ENCODE measurements at places on chromosomes 6 and 20.

- DNase-seq, result no peak
These were observed 93.5 kb downstream of the TMEM170B start for GRCh38 chr6:11631008-11631407.

DNA sequence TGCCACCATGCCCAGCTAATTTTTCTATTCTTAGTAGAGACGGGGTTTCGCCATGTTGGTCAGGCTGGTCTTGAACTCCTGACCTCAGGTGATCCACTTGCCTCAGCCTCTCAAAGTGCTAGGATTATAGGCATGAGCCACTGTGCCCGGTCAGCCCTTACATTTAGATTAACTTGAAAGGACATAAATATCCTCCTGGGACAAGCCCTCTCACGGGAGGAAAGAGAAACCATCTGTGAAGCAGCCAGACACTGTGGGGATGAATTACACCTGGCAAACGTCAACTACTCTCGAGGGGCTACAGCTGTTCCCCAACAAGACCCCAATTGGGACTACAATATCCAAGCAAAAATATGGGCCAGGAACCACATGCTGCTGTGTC lies 32.7 kb upstream of the SAMHD1 start:
- DNase-seq, result no peak

DNA sequence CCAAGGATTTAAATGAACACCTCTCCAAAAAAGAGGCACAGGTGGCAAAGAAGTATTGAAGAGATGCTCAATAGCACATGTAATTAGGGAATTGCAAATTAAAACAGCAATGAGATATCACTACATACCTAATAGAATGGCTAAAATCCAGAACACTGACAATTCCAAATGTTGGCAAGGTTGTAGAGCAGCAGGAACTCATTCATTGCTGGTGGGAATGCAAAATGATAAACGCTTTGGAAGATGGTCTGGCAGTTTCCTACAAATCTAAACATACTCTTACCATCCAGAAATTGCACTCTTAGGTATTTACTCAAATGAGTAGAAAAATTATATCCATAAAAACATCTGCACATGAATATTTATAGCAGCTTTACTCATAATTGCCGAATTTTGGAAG lies 17.0 kb downstream of the CD93 start:
- no peak for DNase-seq

- no peak for DNase-seq
These were observed 73.8 kb downstream of the HUS1B start for GRCh38 chr6:583116-583515.

DNA sequence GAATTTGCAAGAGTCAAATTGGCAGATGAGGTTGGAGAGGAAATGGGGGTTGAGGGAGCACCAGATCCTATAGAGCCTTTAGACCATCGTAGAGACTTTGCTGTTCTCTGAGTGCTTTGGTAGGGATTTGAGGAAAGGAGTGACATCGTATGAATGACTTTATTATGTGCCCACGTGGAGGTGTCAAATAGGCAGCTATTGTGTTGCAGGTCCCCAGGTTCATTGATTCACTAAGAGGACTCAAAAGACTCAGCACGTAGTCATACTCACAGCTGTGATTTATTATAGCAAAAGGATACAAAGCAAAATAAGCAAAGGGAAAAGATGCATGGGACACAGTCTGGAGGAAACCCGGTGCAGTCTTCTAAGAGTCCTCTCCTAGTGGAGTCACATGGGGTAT lies 2.2 kb downstream of the MTRES1 start:
- DNase-seq, result no peak

- no peak for DNase-seq
These were observed 1.9 kb upstream of the ULBP1 start for GRCh38 chr6:149961728-149962425.

DNA sequence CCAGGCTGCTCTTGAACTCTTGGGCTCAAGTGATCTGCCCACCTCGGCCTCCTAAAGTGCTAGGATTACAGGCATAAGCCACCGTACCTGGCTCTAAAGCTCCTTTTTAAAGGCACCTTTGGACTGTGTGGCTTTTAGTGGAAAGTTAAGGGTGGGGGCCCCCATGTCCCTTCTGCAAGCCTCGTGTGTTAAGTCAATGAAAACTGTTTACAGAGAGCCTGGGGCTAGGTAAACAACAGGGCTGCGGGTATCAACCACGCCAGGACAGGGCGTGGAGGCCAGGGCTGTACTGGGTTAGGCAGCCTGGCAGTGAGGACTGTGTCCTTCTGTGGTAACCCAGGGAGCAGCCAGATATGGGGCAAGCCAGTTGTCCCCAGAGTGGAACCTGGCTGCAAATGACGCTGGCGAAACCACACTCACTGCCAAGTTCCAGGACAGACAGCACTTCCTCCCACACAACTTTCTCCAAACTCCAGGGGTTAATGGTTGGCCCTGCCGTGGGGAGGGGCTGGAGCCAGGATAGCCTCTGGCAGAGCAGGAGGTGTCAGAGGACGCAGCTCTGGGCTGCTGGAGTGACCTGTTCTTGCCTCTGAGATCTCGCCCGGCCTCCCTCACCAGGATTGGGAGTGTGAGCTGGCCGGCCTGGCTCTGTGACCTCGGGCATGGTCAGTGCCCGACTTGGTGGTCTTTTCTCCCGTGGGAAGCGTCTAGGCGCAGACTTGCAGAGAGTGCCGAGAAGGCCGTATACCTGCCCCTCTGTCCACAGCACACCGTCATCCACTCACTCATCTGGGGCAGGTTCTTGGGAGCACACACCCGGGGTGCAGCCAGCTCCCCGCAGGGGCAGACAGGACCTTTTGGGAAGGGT lies 3.2 kb downstream of the SLC17A9 start:
- no peak for DNase-seq

DNA sequence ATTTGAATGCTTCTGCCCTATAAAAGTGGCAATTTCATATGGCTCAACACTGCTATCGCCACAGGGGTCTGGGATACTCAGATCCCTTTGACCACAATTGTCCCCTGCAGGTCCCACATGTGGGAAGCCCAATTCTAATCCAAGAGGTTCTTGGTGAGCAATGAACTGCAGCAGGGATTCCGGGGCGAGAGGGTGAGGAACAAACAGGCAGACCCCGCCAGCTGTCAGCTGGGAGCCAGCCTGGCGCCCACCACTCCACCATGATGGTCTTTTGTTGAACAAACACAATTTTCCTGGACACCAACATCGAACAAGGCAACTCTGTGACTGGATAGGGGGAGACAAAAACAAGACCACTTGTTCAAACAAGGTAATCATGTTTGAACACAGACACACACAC lies 80.5 kb downstream of the TMEM242 start:
- no peak for DNase-seq

GRCh38 chr6:82740072-82740471 lies 325.6 kb downstream of the UBE3D start:
- no peak for DNase-seq

GRCh38 chr6:13487122-13488014 lies at the start of gene GFOD1:
GFOD1 (minus strand) TSS chr6:13487600; CDS start chr6:13486890, 710 bp downstream.
- DNase-seq, result peak; percentile 73

- no peak for DNase-seq
These were observed 89.4 kb downstream of the GRM4 start for GRCh38 chr6:34056305-34057108.

DNA sequence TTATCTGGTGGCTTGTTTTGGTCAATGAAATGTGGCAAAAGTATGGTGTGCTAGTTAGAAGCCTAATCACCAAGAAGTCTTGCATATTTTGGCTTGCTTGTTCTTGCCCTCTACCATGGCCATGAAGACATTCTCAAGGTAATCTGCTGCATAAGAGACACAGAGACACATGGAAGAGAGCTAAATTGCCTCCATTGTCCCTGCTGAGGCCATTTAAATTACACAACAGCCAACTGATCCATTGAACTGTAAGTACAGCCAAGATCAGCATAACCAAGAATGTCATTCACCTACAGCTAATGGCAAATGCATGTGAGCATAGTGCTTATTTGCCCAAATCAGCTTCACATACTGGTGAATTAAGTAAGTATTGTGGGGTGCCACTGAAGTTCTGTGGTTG lies 603.8 kb downstream of the FRK start:
- no peak for DNase-seq

GRCh38 chr6:40855168-40855880 lies 183.7 kb downstream of the UNC5CL start:
- DNase-seq, result no peak

DNA sequence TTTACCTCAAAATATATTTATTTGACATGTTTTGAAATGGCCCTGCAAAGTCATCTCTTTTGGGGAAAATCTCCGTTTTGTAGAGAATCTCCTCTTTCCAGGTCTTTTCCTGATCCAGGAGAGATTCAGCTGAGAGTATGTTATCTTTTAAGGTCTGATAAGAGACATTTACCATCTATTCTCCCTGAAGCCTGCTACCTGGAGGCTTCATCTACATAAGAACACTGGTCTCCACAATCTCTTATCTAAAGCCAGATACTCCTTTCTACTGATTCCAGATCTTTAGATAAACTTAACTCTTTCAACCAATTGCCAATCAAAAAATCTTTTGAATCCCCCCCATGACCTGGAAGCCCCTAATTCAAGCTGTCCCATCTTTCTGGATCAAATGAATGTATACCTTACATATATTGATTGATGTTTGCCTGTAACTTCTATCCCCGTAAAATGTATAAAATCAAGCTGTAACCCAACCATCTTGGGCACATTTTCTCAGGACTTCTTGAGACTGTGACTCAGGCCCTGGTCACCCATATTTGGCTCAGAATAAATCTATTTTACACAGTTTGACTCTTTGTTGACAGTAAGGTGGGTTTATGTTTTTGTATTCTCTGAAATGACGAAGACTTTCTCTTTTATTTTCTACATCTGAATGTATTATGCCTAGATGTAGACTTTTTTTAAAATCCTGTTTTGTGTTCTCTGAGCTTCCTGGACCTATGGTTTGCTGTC lies 95.5 kb downstream of the ECT2L start:
- no peak for DNase-seq

GRCh38 chr6:90730151-90730673 lies 143.3 kb upstream of the MAP3K7 start:
- DNase-seq, result no peak

DNA sequence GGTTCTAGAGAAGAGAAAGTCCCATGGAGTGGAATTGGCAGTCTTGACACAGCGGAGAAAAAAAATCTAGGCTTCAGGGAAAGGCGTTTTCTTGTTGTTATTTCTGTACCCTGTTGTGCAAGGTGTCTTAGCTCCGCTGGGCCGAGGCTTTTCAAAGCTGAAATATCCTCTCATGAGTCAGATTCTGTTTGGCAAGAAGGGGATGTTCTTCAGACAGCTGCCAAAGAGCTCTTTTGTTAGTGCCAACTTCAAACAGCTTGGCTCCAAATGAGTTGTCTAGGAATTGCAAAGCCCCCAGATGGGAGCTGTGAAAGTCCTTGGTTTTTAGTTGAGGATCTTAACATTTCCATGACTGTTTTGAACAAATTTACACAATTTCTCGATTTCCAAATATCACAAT lies 45.6 kb downstream of the LRRN4 start:
- DNase-seq, result no peak

- no peak for DNase-seq
These were observed 440.4 kb downstream of the BTBD3 start for GRCh38 chr20:12358006-12358654.

DNA sequence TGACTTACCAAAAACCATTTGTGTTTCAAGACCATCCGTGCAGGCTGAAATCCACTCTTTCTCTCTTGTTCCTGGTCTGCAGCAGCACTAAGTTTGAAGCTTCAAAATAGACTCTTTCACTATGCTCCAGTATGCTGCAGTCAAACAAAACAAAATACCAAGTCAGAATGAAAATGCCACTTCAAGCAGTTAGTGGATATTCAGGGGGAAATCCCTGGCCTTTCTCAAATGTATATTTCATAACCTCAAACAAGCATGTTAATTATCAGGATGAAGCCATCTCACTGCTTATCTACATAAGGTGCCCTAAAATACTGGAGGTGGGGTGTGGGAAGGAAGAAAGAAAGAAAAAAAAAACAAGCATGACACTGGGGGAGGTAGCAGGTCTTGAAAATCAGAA lies 103.5 kb downstream of the ATXN1 start:
- no peak for DNase-seq

GRCh38 chr6:158768436-158768835 lies 50.7 kb downstream of the EZR start:
- DNase-seq, result no peak

DNA sequence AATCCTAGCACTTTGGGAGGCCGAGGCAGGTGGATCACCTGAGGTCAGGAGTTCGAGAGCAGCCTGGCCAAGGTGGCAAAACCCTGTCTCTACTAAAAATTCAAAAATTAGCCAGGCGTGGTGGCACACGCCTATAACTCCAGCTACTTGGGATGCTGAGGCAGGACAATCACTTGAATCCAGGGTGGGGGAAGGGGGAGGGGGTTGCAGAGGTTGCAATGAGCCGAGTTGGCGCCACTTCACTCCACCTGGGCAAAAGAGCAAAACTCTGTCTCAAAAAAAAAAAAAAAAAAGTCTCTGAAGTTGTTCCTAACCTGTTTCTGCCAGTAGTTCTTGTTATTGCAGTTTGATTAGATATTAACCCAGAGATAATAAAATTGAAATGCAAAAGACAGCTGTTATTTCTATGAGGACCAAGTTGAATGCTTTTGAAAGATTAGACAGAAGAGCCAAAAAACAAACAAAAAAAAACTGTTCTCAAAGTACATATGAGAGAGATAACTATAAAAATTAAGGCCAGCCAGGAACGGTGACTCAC lies 22.6 kb downstream of the PIGU start:
- DNase-seq, result no peak

GRCh38 chr6:31356946-31357466 lies at the start of gene HLA-B:
HLA-B (minus strand) TSS chr6:31357179; CDS start chr6:31357158, 21 bp downstream.
- DNase-seq, result no peak

DNA sequence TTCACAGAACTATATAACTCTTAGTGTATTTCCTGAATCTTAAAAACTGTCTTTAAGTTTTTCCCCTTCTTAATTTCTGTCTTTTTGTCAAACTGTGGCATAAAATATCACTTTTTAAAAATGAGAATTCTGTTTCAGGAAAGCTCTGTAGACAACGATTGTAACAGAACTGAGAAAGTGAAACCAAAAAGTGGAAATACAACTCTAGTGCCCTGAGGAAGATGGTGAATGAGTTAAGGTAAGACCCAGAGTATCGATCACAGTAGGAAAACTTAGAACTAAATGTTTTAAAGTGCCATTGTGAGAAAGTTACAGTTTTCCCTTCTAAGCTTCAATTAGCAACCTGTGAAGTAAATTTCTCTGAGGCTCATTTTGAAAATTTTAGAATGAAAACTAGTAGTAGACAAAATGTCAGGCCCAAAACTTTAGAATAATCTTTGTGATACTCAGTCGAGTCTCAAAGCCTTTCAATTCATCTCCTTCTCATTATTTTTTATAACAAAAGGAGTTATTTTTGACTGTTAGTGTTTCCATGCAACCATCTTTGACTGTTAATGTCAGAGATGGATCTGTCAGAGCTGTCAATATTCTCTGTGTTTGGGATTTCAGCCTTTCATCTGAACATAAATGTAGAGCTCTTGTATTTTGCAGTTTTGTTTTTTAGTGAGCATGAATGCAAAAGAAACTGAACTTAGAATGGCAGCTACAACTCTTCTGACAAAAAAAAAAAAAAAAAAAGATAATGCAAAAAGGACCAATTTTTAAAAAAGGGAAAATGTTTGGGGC lies 19.0 kb upstream of the TRDN start:
- DNase-seq, result no peak

DNA sequence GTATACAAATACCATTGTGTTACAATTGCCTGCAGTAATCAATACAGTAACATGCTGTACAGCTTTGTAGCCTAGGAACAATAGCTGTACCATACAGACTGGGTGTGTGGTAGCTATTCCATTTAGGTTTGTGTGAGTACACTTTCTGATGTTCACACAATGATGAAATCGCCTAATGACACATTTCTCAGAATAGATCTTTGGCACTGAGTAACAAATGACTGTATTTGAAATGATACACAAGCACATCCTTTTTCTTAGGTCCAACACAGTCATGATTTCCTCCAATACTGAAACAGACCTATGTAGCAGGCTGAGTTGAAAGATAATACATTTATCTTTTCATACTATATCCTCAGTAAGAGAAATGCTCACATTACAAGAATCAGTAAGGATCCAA lies 13.9 kb downstream of the KHDRBS2 start:
- no peak for DNase-seq

Measured in substantia nigra (tissue), 51 donors.